ENCODE measurements at places on chromosomes 11 and 22.

DNA sequence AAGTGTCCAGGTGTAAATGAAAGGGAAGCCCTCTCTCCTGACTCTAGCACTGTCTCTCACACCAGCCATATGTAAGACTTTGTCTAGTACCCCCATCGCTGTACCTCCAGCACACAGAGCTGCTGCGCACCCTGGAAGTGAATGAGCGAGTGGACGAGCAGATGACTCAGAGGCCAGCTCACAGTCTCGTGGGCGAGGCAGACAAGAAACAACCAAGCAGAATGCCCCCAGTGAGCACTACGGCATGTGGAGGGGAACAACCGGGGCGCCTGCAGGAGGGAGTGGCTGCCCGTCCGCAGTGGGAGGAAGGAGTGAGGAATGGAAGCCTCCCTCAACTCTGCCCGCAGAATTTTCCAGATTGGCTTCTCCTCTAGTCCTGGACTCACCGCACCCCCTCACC lies 46.4 kb downstream of the MCM5 start:
- DNase-seq: no peak

DNA sequence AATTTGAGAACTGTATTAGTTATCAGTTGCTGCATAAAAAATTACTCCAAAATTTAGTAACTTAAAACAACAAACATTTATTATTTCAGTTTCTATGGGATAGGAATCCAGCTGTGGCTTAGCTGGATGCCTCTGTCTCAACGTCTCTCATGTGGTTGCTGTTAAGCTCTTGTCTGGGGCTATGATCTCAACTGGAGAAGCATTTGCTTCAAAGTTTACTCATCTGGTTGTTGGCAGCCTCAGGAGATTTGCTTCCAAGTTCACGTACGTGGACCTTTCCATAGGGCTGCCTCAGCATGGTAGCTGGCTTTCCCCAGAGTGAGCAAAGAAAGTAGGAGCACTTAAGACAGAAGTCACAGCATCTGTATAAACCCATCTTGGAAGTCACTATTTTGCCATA lies 144.9 kb upstream of the SESN3 start:
- no peak for DNase-seq

DNA sequence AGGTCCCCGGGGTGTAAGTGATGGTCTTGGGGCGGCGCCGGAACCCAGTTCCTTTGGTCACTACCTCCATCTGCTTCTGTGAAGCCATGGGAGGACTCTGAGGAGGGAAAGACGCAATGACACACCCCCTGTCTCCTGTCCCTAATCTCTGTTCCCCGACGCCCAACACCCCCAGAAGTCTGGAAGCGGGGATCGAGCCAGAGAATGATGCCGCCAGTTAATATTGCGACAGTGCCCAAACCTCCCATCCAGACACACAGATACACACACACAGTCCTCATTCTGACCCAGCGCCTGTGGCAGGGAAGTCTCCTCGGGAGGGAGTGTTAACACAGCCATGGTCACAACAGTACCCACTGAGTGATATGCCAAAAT lies 352 bp downstream of the C22orf23 start:
- DNase-seq: no peak

DNA sequence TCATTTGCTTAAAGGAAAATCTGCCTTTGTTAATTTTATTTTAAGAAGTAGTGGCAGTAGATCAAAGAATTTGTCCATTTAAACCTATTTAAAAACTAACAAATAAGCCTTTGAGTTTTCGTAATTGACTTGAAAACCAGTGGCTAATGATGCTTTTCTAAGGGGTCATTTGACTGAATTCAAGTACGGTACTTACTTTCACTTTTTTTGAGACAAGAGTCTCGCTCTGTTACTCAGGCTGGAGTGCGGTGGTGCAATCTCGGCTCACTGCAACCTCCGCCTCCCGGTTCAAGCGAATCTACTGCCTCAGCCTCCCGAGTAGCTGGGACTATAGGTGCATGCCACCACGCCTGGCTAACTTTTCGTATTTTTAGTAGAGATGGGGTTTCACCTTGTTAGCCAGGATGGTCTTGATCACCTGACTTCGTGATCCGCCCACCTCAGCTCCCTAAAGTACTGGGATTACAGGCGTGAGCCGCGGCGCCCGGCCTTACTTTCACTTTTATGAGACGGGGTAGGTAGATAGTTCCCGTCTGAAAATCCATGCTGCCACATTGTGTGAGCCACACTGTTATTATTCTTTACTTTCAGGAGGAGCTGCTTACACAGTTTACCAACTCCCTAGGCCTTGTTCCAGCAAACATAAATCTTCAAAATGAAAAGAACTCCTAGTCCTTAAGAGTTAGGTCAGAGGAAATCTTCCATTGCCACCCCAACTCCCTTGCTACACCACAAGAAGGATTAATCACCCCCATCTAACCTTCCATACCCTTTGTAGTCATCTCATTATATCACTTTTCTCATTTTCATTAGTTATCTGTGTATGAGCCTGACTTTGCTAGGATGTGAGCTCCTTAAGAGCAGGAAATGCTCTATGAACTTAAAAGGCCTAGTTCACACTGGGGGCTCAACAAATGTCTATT lies 926.6 kb upstream of the CCDC90B start:
- DNase-seq: no peak

GRCh38 chr11:110198031-110198729 lies 98.2 kb downstream of the RDX start:
- no peak for DNase-seq

DNA sequence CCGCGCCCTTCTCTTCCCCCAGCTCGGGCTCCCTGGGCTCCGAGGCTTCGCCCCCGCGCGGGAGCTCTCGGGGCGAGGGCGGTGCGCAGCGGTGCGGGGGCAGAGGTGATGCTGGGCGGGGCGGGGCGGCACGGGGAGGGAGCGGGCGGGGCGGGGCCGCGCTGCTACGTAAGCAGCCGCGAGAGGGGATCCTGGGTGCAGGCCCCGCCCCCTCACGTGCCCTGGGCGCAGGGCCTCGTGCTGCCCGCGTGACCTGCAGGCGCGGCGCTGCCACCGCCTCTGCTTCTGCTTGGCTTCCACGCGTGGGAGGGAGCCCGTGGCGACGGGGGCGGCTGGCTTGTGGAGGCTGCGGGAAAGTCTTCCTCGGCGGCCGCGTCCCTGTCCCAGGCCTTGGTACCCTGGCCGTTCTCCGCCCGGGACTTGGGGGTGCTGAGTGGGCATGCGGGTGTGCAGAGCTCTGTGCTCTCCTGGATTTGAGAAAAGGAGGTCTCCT lies 132.6 kb upstream of the HSD17B12 start:
- no peak for DNase-seq

- no peak for DNase-seq
These were observed 38.9 kb downstream of the ZNF195 start for GRCh38 chr11:3340025-3340424.

- DNase-seq: no peak
These were observed 8.3 kb downstream of the GAS2 start for GRCh38 chr11:22674470-22675439.

DNA sequence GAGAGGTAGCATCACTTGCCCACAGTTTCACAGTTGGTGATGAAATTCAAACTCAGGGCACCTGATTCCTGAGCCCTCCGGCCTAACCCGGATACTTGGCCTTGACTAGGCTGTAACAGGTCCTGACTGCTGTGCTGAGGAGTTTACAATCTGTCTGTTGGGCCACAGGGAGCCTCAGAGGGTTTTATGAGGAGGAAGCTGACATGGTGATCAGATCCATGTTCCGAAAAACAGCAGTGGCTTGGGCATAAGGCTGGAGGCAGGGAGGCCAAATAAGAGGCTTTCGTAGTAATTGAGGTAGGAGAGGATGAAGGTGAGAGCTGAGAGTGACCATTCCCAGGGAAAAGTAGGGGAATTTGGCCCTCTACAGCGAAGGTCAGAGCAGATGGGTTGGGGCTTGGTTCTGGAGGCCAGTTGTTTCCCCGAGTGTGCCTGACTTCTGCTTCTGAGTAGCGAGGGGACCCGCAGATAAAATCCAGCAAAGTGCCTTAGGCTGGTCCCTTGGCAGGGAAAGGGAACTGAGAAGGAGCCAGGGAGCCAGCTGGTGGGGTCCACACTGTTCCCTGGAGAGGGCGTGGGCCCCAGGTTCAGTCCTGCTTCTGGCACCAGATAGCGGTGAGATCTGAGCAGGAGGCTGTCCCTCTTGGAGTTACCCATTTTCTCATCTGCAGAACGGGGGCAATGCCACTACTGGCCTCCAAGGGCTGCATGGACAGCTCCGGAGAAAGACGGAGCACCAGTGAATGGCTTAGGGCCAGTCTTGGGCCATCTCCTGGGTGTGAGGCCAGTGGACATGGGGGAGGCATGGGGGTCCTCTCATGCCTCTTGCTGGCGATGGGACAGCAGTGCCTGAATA lies 6.5 kb downstream of the PRDM11 start:
- no peak for DNase-seq
